ENCODE measurements at places on chromosomes 11 and 22.

DNA sequence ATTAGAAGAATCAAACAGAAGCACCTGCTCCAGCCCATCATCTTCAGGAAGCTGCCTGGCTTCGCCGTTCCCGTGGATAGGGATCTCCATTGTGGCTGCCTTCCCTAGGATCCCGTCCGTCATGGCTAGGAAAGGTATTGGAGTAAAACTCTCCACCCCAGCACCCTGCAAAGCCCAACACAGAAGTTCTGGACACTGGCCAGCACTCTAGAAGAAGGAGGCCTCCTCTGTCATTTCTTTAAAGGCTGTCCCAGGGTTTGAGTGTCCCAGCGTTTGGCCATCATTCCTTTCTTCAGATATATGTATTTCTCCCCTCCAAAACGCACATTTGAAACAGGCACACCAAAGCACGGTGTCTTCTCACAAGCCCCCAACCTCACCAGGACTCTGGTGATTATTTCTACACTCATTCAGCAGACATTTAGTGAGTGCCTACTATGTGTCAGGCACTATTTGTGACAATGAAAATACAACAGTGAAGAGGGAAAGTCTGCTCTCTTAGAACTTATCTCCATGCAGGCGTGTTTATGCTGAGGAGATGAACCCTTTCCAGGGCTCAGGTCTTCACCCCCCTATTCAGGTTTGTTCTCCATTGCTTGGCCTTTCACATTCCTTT, 724 bp downstream of the ARFIP2 start:
- no peak for DNase-seq

GRCh38 chr11:47592970-47593369, 1.2 kb downstream of the C1QTNF4 start:
- DNase-seq, result no peak

DNA sequence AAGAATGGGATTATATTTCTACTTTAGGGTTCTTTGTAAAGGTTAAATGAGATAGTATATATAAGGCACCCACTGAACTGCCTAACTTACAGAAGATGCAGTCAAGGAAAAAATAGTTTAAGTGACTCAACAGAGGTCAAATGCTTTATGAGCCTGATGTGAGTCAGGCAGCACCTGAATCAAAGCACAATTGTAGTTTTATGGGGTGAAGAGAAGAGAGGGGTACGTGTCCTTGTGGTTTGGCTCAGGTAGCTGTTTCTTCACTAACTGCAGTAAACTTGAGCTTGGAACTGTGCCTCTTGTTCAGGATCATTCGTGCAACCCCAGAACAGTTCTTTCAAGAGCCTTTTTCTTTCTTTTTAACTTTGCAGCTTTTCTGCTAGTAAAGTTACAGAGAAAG, 125.2 kb upstream of the SPON1 start:
- no peak for DNase-seq

DNA sequence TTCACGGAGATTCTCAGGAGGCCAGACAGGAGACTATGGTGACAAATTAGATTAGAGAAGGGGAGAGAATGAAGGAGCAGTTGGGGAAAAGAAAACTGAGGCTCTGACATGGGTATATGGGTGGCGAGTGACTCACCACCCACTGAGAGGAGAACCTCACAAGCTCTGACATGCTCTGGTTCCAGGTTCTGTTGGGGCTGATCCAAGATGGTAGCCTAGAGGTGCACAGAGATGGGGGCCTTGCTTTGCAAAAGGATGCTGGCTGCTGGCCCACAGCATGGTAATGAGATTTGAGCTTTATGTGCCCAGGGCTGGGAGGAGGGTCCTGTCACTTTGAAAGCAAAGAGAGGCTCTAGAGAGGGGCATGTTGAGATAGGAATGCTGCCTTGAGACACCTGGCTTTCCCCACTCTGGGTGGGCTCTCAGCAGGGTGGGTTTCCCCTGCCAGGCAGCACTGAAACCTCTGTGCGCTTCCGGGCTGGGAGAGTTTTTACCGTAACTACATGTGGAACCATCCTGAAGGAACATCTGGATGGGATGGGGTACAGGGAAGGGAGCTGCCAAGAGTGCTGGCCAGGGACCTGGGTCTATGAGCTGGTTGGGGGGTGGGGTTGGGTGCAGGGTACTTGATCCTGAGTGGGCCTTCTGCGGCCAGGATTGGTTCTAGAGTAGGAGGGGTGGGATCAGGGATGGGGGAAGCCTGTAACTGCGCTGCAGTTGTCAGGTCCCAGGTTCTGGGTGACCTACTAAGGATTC, 1.2 kb upstream of the GRK2 start:
- no peak for DNase-seq

GRCh38 chr11:66971488-66971887, 3.6 kb upstream of the C11orf86 start:
- no peak for DNase-seq

GRCh38 chr22:20520093-20520511, 12.7 kb downstream of the MED15 start:
- no peak for DNase-seq

GRCh38 chr11:132026746-132027145, 656.3 kb downstream of the NTM start:
- no peak for DNase-seq

DNA sequence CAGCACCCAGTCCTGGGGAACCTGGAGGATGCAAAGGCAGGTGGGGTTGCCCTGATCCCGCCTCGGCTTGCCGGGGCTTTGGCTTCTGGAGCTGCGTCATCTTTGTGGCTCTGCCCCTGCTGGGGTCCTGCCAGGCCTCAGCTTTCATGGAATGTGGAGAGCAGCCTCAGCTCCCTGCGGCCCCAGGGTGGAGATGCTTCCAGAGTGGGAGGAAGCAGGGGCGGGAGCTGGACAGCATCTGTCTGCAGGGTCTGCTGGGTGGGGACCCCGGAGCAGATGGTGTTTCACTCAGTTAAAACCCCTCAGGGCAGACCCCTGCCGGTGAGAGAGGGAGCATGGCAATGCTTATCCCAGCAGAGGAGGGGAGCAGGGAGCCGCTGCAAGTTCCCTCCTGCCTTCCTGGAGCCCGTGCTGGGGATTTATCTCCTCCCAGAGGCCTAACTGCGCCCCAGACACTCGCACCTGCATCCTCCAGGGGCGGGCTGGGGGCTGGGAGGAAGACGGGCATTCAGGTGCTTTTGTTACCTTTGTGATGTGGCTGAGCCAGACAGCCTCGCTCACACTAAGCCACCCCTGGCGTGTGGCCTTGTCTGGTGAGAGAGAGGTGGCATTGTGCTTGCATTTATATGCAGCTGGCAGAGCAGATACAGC, 15.7 kb downstream of the GRIK4 start:
- DNase-seq, result peak; percentile 16

DNA sequence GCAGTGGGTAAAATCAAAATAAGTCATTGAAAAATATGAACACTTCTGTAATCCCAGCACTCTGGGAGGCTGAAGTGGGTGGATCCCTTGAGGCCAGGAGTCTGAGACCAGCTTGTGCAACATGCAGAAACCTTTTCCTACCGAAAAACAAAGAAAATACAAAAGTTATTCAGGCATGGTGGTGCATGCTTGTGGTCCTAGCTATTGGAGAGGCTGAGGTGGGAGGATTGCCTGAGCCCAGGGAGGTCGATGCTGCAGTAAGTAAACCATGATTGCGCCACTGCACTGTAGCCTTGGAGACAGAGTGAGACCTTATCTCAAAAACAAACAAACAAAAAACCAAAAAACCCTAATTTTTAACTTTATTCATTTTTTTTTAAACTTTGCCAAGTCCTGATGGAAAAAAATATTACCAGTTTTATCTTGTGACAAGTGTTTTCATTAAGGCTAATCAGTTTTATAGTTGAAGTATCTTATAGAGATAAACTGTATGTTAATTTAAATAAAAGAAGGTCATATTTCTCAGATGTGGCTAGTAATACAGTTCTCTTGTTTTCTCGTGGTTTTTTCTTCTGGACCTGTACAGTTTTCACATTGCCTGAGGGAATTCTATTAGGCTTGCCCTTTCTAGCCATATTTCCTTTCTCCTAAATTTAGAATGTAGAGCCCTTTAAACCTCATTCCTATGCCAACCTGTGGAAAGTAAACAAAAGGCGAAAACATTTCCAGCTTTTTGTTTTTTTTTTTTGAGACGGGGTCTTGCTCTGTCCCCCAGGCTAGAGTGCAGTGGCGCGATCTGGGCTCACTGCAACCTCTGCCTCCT, 9.4 kb downstream of the HIPK3 start:
- peak; percentile 76 for DNase-seq

All from fibroblast of gingiva (primary cell).